ENCODE measurements at places on chromosomes 12 and 14. TPM values are rescaled to one million over a fixed set of nuclear protein-coding genes. Genes with fewer than 3 reads are reported as not detected.

NAV3 gene
- total RNA-seq, result 16.7 TPM

TIGAR gene
- 4.9 TPM for total RNA-seq

FIGNL2 gene
- not detected for total RNA-seq

GALNT8 gene
- 2.5 TPM for total RNA-seq

ESR2 gene
- 1.5 TPM for total RNA-seq

ASPG gene
- total RNA-seq, result not detected

Data from omental fat pad (tissue), 4 donors.